Activated T-cell treated with anti-CD3 and anti-CD28 coated beads, Interleukin-2, amount 50 U/mL, for 4 hours (primary cell): ENCODE measurements at places on chromosomes 1 and 21.

GRCh38 chr1:236102611-236103010, 37.7 kb upstream of the NID1 start:
- DNase-seq, result no peak

DNA sequence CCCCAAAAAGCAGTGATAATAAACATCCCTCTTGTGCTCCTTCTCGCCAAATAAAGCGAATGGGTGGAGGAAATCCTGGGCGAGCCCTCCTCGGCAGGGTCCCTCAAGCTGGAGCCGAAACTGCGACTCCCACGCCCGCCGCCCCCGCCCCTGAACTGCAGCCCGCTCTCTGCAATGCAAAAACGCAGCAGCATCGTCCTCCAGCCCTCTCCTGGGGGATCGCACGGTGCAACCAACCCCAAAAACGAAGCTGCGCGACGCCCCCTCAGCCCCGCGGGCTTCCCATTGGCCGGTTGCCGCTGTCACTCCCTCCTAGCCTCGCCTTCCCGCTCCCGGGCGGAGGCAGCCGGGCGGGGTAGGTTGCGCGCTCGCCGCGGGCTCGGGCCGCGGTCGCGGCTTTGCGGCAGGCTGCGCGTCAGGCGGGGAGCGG, at the start of gene TMCC2:
TSS of gene TMCC2 (plus strand) at position 363 of the 430 bp plus-strand sequence. CDS start 619 bp downstream, outside the sequence.
- peak; percentile 75 for DNase-seq

DNA sequence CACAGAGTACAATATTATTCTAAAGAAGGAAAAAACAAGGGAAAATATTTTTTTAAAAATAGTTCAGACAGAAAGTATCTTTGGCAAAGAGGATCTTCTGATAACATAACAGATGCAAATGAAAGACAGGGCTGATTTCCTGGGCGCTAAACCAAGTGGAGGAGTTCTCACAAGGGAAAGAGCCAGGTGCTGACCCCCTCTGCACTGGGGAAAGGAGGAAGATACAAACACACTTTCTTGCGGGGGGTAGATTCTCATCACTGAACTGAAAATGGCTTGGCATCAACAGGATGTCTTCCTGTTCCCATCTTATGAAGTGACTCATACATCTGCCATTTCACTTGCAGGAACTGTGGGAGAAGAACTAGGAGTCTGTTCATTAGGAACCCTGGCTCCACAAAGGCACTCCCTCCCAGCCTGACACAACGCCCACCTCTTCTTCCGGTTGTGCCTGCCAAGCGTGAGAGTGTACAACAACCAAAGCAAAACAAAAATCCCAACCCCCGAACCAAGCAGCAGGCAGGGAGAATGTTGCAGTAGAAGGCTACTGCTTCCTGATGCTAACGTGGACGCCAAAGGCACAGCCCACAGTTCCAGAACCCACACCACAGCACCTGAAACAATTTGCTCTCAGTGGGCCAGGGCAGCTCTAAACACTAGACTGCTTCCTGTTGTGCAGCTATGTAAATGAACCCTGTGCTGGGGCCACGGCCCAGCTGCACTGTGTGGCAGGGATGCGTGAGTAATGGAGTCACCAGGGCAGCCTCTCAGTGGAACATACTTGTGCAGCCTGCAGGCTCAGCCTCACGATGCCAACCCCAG, 51.0 kb downstream of the GADD45A start:
- no peak for DNase-seq

- no peak for DNase-seq
Observed at GRCh38 chr1:3799976-3800685, 3.8 kb upstream of the LRRC47 start.

DNA sequence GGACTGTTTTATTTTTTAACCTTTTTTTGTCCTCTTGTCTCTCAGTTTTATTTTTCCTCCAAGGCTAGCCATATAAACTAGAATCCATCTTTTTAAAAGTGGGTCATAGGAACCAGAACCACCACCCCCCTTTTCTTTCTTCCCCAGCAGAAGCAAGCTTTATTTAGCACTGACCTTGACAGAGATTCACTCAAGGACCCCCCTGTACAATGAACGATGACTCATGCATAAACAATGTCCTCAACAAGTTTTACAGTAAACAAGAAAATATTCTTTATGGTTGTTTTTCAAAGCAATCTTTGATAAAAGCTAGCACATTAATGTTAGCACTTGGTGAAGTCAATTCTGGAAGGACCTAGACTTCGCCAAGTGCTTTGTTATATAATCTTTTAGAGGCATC, 14.1 kb downstream of the PKN2 start:
- DNase-seq, result no peak

DNA sequence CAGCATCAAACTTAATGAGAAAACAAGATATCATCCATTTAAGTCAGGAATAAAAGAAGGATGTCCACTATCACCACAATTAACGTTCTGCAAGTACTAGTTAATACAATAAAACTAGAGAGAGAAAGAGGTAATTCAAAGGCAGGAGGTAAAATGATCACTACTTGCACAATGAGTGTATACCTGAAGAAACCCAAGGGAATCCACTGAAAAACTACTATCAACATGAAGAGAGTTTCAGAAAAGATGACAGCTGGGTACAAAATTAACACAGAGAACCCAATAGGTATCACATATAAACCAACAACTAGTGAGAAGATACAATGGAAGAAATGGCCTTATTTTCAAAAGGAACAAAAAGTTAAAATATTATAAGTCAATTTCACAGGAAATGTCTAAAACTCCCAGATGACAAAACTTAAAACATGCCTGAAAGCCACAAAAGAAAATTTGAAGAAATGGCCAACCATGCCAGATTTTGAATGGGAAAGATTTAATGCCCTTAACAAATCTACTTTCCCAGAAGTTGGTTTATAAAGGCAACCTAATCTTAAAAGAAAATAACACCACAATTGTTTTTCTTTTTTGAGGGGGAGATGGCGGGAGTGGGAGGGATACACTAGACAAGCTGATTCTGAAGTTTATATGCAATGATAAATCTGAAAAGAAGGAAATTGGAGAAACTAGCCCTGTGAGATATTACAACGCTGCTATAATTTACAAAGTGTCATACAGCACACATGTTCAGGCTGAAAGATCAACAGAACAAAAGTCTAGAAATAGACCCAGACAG, 17.8 kb downstream of the VPS26C start:
- DNase-seq, result no peak

DNA sequence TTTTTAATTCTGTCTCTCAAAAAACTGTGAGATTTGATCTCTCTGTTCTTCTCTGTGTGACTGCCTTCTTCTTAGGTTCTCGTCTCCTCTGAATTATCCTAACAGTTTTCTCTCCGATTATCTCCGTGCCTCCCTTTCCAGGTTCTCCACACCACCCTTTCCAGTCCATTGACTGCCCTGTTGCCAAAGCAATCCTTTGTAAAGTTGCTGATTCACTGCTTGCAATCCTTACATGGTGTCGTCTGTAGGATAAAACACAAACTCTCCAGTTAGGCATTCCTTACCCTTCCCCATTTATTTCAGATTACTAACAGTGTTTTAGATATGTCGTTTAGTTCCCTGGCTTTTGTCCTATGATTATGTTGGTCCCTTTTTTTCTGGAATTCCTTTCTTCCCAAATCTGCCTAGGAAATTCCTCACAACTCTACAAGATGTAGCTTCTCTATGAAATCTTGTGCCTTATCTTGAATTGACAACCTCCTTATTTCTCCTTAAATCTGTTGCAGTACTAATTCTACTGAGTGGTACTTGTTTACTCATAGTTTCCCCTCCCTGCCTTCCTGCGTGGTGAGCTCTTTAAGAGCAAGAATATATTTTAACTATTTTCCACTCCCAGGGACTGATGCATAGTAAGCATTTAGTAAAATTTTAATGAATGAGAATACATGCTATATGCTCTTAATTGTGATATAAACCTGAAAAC, 22.3 kb downstream of the RCOR3 start:
- DNase-seq, result no peak

- DNase-seq, result no peak
Observed at GRCh38 chr21:41545500-41546359, 37.8 kb upstream of the TMPRSS2 start.

- DNase-seq, result no peak
Observed at GRCh38 chr1:5415606-5416005, 576.6 kb downstream of the NPHP4 start.

DNA sequence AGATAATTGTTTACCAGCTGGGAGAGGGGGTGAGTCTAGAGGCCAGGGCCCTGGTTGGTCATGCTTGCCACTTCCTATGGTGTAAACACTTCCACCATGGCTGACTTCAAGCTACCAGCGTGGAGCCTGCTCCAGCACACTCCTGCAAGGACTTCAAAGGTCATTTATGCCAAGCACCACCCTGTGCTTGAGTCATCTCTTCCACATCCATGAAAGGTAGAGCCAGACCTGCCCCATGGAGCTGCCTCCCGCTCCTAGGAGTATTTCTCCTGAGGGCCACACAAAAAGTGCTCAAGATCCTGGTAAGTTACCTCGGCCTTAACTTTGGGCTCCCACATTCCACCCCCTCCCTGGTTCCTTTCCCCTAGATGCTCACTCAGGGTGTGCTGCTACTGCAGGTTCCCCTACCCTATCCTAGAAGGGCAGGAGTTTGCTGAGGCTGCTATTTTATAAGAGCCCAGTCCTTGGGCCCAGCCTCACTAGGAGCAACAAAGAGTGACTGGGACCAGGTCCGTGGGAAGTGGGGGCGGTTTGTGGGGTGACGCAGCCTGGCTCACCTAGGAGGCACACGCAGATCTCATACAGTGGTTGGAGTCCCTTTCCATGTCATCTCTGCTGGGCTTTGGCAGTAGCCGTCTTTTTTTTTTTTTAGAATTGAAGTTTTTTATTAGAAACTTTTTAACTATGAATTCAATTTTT, 2.4 kb downstream of the RAB7B start:
- no peak for DNase-seq

- no peak for DNase-seq
Observed at GRCh38 chr1:155938220-155938627, 3.2 kb upstream of the RXFP4 start.

DNA sequence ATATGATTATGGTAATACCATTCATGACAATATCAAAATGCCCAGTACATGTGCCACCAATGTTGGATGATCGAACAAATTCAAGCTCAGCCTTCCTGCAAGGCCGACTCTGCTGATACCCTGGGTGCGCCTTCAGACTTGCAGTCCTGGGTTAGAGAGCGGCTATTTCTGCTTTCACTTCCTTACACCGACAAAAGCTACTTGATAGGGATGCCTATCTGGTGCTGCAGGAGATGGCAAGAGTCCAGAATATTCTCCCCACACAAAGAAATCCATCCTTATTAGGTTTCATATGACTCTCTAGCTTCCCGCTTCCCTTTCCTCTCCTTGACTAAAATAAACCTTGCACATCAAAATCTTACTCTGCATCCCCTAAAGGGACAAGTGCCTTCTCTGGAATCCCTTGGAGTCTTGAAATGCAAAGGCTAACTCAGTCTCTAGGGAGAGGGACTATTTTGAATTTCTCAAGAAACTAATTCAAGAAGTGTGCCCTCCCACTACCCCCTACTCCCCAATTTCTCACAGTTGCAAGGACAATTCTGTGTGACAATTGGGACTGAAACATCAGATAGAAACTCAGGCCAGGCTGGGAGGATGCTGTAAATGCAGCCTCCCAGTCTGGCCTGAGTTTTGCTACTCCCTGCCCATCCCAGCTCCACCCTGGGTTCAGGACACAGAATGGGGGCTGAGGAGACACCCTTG, 103.1 kb upstream of the USP24 start:
- no peak for DNase-seq

DNA sequence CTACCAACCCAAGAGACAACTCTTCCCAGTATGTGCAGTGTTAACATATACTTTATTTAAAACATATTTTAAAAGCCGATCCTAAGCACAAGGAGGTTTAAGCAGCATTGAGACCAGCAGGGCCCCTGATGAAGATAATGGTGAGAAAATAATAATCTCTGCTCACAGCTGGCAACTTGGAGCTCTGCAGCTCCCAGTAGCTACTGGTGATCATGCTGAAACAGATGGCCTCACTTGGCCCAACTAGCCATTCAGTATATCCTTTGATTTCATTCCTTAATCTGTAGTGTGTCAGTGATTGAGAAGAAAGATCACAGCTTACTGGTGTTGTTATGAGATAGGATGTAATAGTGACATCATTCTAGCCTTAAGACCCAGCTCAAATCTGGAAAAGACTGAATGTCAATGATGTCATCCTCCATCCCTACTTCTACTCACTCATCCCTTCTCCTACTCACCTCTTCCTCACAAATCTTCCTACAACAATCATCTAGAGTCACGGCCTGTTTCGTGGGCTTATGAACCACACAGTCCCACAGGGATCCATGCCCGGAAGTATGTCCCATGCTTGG, 817.9 kb downstream of the PLA2G4A start:
- no peak for DNase-seq

GRCh38 chr21:34544032-34544496, 32.1 kb upstream of the KCNE1 start:
- DNase-seq, result peak; percentile 27

DNA sequence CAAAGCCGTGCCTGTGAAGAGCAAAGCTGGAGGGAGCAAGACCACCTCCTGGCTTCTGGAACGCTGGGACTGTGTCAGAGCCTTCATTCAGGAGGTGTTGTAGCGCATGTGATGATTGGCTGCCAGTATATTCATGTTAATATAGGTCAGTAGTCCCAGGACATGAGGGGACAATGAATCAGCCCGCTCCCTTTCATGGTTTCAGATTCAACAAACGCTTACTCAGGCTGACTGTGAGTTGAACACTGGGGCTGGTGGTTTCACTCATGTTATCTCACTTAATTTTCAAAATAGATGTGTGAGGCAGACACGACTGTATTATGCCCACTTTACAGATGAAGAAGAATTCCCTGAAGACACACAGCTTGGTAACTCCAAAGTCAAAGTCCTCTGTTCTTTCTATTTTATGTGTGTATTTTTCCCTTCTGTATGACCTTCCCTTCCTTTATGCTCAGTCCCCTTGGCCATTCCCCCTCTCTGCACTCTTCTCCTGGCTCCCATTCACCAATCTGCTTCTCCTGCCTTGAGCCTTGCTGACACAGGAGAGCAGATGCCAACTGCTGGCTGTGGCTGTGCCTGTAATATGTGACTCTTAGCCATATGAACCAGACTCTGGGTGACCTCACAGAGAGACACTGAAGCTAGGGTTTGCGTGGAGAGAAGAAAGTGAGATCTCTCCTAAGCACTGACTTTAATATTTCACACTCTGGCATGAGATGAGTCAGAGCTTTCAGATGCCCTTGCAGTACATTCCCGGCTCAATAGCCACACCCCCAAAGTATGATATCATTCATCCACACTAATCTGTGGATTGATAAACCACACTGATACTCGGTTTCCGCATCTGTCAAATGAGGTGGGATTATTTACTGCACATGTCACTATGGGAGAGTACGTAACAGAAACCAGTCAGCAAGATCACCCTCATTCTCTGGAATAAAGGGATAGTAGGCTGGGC, 31.4 kb upstream of the KIRREL1 start:
- no peak for DNase-seq

- DNase-seq, result no peak
Observed at GRCh38 chr21:32437729-32438128, 25.2 kb downstream of the EVA1C start.
